AG08396 (cell line): ENCODE measurements at places on chromosomes 16 and 17.

- no peak for DNase-seq
Measured at GRCh38 chr16:12090151-12090530, 113.6 kb downstream of the SNX29 start.

GRCh38 chr16:69143116-69143515 is 10.7 kb downstream of the UTP4 start:
- no peak for DNase-seq

DNA sequence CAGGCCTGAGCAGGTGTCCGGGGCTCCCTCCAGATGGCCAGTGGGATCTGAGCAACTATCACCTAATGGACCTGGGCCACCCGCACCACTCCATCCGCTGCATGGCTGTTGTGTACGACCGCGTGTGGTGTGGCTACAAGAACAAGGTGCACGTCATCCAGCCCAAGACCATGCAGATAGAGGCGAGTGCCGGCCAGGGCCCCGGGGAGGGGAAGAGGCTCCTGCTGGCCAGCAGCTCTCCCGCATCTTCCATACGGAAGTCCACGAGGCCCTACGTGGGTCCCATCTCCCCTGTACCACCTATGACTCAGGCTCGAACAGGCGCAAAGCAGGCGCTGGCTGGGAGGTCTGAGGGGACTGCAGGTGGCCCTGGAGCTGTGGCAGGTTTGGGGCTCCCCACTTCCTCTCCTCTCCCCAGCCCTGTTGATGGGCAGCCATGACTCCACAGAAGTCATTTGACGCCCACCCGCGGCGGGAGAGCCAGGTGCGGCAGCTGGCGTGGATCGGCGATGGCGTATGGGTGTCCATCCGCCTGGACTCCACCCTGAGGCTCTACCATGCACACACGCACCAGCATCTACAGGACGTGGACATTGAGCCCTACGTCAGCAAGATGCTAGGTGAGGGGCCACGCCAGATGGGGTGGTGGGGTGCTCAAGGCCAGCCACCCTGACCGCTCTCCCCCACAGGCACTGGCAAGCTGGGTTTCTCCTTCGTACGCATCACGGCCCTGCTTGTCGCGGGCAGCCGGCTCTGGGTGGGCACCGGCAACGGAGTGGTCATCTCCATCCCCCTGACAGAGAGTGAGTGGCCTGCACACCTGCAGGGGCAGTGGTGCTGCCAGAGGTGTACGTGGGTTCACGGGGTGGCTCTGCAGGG is 4.0 kb downstream of the NME3 start:
- no peak for DNase-seq

DNA sequence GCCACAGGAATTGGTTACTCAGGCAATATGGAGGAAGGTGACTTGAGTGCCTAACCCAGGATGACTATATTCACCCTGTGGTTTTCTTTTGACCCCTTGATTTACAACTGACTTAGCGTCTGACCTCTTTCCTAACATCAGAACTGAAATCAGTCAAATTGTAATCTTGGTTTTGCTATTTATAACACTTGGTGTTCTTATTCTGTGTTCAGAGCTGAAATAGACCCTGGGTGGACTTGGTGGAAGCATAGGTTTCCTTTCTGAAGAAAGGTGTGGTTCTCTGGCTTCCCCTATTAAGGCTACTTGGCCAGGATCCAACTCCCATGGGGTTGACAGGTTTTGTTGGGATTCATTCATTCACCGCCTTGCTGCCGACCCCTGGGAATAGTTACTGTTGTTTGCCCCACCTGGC is 80.8 kb downstream of the CLEC16A start:
- DNase-seq: no peak

DNA sequence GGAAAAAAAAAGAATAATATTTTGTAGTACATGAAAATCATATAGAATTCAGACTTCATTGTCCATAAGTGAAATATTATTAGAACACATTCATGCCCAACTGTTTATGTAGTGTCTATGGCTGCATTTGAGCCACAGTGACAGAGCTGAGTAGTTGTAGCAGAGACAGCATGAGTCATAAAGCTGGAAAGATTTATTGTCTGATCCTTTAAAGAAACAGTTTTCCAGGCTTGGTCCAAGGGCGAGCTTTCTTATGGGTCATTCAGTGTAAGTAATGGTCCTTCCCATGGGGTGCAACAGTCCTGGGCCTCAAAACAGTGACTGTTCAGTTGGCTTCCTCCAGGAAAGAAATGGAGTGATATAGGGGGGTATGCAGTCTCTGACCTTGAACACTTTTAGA is 260.2 kb downstream of the HS3ST4 start:
- DNase-seq: no peak

GRCh38 chr17:59441464-59442096 is 110.1 kb downstream of the YPEL2 start:
- DNase-seq: no peak

- DNase-seq: no peak
Measured at GRCh38 chr17:81960130-81960958, 643 bp downstream of the NOTUM start.

GRCh38 chr16:22374311-22375116 is at the start of gene CDR2:
Gene CDR2 (minus strand): TSS chr16:22374619. CDS start chr16:22374309, 310 bp downstream.
- DNase-seq: peak; percentile 99

GRCh38 chr17:52032454-52032853 is 126.1 kb downstream of the CA10 start:
- no peak for DNase-seq

- DNase-seq: no peak
Measured at GRCh38 chr17:21247552-21248258, 5.5 kb downstream of the NATD1 start.

DNA sequence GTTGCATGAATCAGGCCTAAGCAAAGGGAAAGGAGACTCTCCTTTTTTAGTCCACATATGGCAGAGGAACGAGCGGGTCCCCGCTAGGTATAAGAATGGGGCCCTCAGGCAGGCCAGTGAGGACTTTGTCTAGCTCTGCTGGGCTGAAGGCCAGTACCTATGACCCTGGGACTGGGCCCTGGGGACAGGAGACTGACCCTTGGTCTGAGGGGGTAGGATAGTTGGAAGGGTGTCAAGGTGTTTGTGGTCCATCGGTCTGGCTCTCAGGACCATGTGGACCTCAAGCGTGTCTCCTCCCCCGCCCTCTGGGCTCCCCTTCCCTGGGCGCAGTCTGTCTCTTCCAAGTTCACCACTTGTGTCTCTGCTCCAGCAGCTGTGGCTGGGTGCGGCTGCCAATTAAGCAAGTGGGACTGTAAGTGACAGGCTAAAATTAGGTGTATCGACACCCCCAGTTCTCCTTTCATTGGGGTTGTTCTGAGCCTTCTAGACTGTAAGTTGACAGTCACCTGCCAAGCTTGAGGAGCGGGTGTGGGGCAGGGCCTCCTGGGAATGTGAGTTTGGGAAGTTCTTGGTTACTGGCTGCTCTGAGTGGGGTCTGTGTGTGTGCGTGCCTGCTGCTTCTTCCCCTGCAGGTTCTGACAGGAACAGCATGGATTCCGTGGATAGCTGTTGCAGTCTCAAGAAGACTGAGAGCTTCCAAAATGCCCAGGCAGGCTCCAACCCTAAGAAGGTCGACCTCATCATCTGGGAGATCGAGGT is 24.5 kb downstream of the AKAP1 start:
- DNase-seq: no peak

DNA sequence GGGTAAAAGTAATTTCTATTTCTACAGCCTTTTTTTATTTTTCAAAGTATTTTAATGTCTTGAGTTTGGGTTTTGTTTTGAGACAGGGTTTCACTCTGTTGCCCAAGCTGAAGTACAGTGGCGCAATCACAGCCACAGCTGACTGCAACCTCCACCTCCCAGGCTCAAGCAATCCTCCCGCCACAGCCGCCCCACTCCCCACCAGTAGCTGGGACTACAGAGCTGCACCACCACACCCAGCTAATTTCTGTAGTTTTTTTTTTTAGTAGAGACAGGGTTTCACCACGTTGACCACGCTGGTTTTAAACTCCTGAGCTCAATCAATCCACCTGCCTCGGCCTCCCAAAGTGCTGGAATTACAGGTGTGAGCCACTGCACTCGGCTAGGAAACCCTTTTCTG is 44.0 kb downstream of the TUBD1 start:
- no peak for DNase-seq

DNA sequence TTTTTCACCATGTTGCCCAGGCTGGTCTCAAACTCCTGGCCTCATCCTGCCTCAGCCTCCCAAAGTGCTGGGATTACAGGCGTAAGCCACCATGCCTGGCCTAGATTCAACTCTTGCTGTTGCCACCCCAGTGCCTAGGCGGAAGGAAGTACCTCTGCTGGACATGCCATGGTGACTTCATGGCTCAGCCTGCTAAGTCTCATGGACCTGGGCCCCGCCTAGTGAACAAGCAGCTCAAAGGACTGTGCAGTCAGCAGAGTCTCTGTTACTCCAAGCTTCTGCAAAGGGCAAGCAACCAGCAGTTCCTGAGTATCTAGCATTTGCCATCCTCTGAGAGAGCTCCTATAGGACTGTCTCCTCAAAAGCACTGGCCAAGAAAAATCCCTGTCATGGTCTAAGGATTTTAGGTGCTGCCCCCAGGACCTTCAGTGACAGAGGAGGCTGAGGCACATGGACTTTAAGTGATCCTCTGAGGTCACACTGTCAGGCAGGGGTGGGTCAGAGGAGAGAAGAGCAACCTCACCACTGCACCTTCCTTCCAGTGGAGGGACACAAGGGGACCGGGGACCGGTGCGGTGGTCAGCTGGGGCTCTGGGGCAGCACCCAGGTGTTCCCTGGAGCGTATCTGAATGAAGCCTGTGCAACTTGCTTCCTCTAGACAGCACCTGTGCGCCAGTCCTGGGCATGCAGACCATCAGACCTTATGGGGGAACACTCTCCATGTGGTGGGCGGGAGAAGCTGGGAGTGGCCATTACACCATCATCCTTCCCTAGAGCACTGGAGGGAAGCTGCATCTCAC is 71.3 kb downstream of the IL21R start:
- DNase-seq: no peak

DNA sequence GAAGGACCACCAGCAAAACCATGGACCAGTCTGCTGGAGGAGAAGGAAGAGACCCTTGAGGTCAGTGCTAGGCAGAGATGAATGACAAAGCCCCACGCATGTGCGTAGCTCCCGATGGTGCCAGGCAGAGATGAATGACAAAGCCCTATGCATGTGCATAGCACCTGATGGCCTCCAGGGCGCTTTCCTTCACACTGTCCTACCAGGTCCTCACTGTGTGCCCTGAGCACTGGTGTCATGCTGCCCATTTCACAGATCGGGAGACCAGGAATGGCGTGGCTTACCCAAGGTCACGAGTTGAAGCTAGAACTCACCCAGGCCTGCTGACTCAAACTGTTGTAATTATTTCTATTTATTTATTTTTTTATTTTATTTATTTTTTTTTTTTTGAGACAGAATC is 149.6 kb downstream of the KATNIP start:
- DNase-seq: no peak

GRCh38 chr16:22192261-22193062 is 13.6 kb upstream of the EEF2K start:
- DNase-seq: peak; percentile 75

- no peak for DNase-seq
Measured at GRCh38 chr16:16051132-16051531, 101.7 kb downstream of the ABCC1 start.

GRCh38 chr17:9150446-9151090 is 129.3 kb downstream of the NTN1 start:
- DNase-seq: no peak

DNA sequence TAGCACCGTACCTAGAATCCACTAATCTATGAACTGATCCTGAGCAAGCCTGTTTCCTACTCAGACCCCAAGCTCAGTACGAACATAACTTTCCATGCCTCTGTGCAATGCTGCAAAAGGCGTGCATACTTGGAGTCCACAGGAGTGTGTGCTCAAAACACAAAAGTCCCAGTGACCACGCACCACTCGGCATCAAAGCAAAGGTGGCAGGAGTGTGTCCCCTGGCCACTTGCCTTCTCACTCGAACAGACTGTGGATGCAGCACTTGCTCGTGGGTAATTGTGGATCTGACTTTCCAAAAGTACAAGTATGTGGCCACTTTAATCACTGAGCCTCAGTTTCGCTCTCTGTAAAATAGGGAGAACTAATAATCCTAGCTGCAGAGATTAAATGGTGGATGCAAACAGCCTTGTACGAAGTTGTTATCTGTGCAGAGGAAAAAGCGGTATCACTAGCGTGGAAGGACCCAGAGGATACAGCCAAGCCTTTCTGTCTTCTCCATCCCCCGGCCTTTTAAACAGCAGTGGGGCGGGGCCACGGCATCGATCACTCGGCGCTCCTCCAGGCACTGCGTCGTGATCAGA is 311 bp upstream of the KDM8 start:
- peak; percentile 85 for DNase-seq

DNA sequence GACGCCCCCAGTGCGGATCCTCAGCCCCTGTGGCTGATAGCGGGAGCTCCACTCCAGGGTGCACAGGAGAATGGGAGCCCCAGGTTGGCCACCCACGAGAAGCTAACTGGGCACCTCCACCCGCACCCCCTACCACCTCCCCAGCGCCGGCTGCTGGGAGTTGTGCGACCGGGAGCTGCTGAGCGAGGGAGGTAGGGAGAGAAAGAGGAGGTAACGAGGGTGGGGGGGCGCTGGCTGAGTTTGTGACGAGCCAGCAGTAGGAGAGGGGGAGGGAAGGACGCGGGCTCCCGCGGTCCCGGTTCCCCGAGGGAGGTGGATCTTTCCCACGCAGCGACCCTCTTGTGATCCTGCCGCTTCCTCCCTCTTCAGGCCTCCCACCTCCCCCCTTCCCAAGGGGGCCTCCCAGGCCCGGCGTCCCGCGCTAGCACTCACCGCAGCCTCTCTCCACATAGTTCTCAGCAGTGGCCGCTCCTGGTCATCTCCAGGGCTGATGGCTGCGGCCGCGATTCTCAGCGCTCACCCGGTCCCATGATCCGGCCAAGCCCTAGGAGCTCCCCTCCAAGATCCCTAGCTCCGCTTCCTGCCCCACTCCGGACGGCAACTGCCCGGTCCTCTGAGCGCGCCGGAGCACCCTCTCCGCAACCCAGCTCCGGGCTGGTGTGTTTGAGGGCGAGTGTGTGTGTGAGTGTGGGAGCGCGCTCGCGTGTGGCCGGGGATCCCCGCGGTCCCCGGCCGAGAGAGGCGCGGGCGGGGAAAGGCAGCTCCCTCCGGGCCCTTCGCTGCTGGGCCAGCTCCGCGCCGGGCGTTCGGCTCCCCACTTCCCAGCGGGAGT is at the start of gene GRIN2A:
TSS of gene GRIN2A (minus strand) at position 207 of the 832 bp plus-strand sequence. CDS start 2,017 bp downstream, outside the sequence.
- peak; percentile 29 for DNase-seq

DNA sequence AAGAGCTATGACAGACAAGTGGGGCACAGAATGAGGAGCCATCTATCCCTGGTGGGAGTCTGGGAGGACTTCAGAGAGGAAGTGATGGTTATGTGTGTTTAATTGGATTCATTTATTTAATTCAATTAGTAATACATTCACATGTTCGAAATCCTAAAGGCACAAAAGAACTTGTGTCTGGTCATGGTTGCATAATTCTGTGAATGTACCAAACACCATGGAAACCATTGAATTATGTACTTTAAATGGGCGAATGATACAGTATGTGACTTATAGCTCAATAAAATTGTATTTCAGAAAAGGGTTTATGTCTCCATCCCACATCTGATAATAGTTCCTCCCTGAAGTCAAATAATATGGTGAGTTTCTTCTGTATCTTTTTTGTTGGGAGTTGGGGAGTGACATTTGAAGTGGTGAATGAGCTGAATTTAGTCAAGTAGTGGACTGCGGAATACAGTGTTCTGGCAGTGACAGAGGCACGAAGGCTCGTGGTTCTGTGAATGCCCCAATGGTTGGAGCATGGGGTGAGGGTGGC is 19.8 kb upstream of the G6PC1 start:
- DNase-seq: no peak
